CD4-positive, alpha-beta T cell treated with Interleukin-15 for 4 hours (primary cell): ENCODE measurements at places on chromosomes 6 and 20.

GRCh38 chr6:5679691-5680090 is 327.0 kb downstream of the NRN1 start:
- no peak for DNase-seq

DNA sequence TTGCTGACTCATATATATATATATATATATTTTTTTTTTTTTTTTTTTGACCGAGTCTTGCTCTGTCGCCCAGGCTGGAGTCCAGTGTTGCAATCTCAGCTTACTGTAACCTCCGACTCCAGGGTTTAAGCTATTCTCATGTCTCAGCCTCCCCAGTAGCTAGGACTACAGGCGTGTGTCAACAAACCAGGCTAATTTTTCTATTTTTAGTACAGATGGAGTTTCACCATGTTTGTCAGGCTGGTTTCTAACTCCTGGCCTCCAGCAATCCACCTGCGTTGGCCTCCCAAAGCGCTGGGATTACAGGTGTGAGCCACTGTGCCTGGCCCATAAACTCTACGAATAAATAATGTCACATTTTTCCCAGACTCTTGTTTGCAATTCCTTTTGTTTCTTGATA is 4.8 kb downstream of the LRP11 start:
- no peak for DNase-seq

- DNase-seq = no peak
These were observed 515.5 kb upstream of the NOX3 start for GRCh38 chr6:155970876-155971708.

DNA sequence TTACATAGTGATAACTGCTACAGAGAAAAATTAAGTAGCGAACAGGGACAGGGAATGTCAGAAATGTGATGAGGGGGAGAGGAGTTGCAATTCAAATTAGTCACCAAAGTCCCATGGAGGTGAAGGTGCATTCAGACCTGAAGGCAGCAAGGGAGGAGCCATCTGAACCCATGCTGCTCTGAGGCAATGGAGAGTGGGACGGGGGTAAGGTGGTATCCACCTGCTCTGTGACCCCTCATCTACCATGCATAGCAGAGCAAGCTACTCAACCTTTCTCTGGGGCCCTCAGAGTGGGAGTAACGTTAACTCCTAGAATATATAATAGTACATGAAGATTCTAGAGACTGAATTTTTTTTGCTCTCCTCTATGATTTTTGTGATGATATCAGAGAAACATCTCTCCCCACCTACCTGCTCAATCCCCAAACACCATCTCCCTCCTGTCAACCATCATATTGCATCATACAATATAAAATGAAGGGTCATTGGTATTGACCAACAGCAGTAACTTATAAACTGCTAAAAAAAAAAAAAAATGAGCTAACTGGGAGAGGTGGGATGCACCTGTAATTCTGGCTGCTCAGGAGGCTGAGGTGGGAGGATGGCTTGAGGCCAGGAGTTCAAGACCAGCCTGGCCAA is 16.6 kb upstream of the SCML4 start:
- no peak for DNase-seq

DNA sequence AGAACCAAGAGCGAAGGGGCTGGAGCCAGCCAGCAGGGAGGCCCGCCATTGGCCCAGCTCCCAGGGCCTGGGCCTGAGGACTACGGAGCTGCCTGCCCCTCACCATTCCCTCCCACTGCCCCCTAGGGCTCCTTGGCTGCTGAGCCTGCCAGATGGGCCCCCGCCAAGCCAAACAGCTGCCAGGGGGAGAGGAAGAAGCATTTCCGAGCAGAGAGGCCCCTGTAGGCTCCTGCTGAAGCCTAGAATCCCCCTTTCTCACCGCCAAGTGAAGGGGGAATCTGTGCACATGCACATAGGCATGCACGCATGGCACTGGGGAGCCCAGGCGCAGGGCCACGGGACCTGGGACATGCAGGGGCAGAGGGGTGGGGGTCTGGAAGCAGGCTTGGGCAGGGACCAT is 28.5 kb upstream of the MRPS18A start:
- DNase-seq = no peak

DNA sequence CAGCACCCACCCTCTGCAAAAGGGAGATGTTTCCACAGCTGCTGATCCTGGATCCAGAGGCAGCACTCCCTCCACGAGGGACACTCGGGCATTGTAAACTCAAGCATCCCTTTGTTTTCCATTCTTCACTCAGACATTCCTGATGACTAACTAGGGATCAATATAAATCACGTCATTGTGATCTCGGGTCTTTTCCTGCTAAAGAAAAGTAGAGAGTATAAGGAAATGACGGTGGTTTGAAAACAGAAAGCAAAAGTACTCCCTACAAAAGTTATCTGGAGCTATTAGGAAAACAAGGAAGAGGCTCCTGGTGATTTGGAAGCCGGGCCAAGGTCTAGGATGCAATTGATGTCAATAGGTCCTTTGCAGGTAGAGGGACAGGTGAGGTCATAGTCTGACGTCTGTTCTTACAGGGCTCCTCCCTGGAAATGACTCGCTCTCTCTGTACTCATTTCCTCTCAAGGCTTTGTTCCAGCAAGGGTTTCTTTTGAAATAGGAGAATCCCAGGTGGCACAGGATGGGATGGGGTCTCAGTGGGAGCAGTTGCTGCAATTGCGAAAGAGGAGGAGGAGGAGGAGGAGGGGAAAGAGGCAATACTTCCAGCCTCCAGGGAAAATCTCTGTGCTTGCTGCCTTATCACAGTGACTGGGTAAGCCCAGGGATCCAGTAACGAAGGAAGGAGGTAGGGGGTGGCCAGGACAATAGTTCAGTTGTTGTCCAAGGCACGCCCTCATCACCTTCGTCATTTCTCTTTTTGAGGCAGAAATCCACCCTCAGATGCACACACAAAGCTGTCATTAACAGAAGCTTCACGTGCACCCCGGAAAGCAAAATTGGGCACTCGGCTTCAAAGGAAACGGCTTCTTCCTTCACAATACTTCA is 222.8 kb downstream of the LY86 start:
- DNase-seq = peak; percentile 18

GRCh38 chr6:167125410-167125809 is 2.5 kb downstream of the CCR6 start:
- no peak for DNase-seq

- no peak for DNase-seq
These were observed 389.9 kb downstream of the HTR1B start for GRCh38 chr6:77073410-77073760.

DNA sequence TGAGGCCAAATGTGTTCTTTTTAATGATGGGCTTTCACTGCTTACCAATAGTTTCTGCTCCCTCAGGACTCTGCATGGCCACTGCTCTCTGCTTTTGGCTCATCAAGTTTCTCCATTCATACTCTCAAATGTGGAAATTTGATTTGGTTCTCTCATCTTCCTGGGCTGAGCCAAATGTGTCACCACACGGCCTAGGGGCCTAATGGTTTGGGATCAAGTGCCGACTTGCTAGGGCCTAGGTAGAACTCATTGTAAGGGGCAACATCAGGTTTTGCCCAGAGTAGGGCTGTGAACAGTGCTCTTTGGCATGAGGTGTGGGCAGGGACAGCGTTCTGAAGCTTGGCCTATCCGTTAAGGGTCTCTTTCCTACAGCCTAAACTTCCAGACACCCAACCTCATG is 3.9 kb upstream of the MRPS10 start:
- no peak for DNase-seq

- no peak for DNase-seq
These were observed 20.7 kb upstream of the RREB1 start for GRCh38 chr6:7087066-7087465.

DNA sequence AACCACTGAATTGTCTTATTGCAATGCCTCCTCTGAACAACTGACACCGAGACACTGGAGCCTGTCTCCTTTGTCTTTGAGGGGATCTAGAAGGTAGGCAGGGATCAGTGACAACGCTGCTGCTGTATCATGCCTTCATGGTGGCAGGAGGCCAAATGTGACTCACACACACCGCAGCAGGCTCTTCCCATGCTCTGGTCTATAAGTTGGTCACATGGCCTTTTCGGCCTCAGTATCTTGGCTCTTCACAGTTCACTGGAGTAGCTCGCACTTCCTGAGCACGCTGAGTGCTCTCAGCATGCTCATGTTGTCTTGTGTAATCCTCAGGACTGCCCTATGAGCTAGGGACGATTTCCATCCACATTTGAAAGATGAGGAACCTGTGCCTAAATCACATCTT is 167.4 kb upstream of the PCSK2 start:
- DNase-seq = no peak

- DNase-seq = peak; percentile 41
These were observed 999 bp upstream of the EHMT2 start for GRCh38 chr6:31898383-31899011.

- no peak for DNase-seq
These were observed 22.1 kb upstream of the GNRH2 start for GRCh38 chr20:3021327-3021726.

- DNase-seq = peak; percentile 36
These were observed 39.0 kb downstream of the SYTL3 start for GRCh38 chr6:158688860-158689259.

DNA sequence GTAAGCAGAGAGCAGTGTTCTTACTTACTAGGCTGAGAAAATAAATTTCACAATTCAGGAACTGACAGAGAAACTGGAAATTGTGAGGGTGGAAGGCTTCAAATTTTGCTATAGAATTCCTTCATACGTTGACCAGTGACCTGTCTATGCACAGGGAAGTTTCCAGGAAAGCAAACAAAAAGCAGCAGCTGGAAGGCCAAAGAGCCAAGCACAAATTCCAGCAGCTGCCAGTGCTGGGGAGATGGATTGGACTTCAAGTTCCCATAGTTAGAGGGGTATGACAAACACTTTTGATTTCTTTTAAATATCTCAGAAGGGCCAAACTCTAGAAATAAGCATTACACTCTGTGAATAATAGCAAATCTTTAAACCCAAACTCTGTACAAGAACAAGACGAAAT is 299.1 kb upstream of the KCNQ5 start:
- DNase-seq = no peak
